ENCODE measurements at places on chromosomes 2 and 18.

- no peak for DNase-seq
These were observed 12.3 kb upstream of the CIB4 start for GRCh38 chr2:26653207-26654060.

- DNase-seq = no peak
These were observed 291.2 kb downstream of the RAD51AP2 start for GRCh38 chr2:17226941-17227490.

DNA sequence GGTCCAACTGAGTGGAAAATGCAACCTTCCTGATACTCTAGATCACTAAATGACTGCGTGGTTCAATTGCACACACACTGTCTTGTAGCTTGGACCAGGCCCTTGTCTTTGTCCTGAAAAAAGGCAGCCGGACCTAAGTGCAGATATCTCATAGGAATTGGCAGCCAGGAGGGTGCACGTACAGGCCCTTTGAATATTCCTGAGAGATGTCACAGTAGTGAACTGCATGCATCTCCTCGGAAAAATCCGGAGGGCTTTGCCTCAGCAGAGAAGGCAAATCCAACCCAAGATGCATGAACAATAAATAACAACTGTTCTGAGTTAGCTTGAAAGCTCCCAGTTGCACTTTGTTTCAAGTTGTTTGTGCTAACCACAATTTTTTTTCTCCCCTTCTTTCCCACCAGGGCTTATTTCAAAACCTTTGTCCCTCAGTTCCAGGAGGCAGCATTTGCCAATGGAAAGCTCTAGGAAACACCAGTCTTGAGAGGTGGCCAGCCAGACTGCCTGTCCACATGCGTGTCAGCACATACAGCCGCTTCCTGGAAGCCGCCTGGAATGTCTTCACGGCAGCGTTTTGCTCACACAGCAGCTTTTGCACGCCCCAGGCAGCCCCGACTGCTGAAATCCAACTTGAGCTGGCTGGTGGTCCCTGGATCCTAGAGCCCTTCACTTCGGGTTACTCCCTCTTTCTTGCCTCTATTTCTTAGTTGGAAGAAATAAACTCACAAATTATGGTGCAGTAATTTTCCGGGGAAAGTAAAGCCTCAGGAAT lies 54.4 kb upstream of the FOSL2 start:
- DNase-seq = no peak

GRCh38 chr2:215839309-215839708 lies 174.0 kb downstream of the MREG start:
- no peak for DNase-seq

- no peak for DNase-seq
These were observed 79.6 kb upstream of the UBXN4 start for GRCh38 chr2:135662088-135662487.

DNA sequence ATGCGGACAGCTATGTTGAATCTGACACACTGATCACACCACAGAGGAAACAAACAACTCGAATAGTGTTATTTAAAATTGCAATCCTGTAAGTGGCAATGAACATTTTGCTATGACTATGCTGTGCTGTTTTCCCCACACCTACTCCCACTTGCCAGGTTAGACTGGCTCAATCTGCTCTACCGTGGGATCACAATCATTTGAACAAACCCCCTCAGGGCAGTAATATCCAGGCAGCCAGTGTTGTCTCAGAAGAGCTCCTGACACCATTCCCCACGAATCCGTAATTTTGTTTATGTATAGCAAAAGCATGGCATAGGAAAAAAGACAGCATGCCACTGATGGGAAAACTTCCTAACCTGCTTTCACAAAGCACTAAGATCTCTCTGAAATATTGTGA lies 284.3 kb downstream of the ERBB4 start:
- DNase-seq = no peak

- no peak for DNase-seq
These were observed 6.2 kb downstream of the COPS8 start for GRCh38 chr2:237091779-237092436.

- peak; percentile 84 for DNase-seq
These were observed 939 bp downstream of the DOCK10 start for GRCh38 chr2:225041207-225041850.

DNA sequence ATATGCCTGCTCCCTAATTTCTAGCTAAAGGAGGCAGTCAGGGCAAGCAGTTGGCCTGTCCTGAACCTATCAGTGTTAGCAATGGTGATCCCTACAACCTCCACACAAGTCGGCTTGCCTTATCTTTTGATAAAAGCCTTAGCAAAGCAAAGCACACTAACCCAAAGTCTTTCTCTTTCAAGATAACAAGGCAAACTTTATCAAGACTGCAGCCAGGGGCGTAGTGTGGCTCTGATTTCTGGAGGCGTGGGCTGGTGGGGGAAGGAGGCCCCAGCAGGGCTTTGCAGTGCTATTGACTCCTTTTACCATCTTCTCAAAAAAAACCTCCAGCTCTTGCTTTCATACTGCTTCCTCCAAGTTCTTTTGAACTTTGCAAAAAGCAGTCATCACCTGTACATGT lies 40.2 kb upstream of the LAMA1 start:
- DNase-seq = no peak

GRCh38 chr2:234839285-234839684 lies 112.5 kb upstream of the SH3BP4 start:
- DNase-seq = no peak

GRCh38 chr2:187442378-187442777 lies 5.7 kb downstream of the CALCRL start:
- DNase-seq = no peak

GRCh38 chr18:61896757-61897156 lies 4.0 kb upstream of the RNF152 start:
- no peak for DNase-seq

DNA sequence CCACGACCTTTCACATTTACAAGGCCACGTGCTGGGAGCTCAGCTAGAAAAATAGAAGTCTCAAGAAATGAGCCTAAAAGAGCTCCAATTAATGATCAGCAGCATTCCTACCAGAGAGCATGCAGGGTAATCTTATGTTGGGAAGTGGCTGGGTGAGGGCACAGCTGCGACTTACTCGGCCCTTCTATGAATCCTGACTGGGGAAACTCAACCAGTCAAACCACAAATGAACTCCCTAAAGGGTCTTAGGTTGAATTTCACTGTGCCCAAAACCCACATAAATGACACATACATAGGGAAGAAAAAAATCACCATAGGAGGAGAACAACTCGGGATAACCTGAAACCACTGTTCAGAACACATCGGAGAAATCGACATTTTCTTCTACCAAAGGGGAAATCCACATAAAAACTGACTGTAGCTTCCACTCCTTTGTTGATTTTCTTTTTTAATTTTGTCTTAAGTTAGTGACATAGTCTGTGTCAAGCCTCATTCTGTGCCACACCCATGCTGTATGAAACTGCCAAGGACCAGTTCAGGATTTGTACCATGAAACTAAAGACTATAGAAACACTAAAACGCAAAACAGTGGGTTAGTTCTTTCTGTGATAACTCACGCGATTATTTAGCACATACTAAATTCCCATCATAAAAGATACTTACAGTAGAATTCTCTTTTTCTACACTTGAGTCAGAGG lies 54.7 kb downstream of the UXS1 start:
- no peak for DNase-seq

- DNase-seq = no peak
These were observed 626 bp upstream of the VIT start for GRCh38 chr2:36695746-36696415.

DNA sequence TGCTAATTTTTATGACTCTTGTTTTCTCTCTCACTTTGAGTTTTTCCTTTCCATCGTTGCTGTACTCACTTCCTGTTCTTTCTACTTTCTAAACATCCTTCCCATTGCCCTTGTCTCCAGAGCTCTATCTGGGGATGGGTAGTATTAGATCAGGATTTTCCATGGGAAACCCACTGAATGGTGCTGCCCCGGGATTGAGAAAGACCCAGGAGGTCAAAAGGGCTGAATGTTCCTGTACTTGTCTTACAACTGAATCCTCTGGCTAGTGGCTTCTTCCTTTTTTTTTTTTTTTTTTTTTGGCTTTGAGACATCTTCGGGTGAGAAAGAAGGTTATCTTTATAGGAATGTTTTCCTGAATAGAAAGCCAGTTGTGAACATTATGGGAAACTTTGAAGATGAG lies 364.8 kb upstream of the SLC14A2 start:
- no peak for DNase-seq

- no peak for DNase-seq
These were observed 35.2 kb downstream of the UXS1 start for GRCh38 chr2:106158871-106159270.

DNA sequence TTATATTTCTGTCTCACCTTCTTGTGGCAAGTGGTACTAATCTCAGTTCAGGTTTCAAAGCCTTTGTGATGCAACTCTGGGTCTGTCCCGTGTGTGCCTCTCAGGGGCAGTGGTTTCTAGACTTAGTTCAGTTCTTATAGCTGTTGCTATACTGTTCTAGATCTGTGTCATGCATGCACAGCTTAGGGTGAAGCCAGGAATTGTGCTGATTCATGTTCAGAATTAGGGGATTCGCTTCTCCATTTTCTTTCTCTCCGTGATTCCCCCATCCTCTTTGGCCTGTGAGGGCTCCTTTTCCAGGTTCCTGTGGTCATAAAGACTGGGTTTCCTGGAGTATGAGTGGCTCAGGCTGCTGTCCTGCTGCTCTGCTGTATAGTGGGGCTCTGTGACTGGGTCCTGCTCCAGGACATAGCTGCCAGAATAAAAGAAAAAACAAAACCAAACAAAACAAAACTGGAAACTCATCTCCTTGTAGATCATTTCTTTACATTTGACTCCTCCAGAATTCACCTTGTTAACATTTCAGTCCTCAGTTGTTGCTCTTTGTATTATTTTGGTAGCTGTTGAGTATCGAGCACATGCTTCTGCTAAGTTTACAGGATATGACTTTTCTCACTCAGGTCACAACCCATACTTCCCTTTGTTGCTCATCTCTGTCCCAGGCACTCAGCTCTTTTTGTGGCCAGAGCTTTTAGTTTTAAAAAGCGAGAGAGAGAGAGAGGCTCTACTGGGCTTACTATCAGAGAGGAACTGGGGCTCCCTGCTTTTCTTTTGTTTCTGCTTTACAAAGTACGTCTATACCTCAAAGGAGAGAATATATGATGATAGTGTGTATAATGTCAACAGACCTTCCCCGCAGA lies 34.2 kb downstream of the CERS6 start:
- DNase-seq = peak; percentile 59

DNA sequence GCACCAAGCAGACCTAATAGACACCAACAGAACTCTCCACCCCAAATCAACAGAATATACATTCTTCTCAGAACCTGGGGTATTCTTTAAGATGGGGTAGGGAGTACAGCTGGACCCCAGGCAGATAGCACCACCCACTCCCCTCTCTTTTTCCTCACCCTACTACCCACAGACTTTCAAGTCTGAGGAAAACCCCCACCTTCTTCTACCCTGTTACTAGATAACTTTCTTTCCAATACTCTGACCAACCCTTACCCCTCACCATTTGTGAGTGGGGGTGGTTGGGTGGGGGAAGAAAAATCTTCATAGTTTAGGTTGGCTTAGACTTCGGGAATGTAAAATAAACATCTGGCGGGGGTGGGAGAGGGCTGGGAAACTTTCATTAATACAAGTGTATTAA lies 20.3 kb upstream of the ZBTB14 start:
- no peak for DNase-seq

GRCh38 chr2:158667586-158667985 lies 127.5 kb upstream of the DAPL1 start:
- no peak for DNase-seq

GRCh38 chr18:11791131-11791530 lies 60.1 kb upstream of the CHMP1B start:
- DNase-seq = no peak

DNA sequence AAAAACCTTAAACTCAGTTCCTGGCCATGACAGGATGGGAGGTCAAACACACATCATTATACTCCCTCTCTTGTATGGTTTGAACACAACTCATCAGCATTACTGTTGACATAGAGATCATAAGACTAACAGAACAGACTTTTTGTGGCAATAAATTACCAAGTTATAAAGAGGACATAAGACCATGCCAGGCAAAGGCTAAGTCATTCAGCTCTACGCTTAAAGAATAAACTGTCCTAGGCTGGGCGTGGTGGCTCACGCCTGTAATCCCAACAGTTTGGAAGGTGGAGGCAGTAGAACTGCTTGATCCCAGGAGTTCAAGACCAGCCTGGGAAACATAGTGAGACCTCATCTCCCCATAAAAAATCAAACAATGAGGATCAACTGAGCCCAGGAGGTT lies 16.4 kb downstream of the NLRC4 start:
- DNase-seq = no peak

DNA sequence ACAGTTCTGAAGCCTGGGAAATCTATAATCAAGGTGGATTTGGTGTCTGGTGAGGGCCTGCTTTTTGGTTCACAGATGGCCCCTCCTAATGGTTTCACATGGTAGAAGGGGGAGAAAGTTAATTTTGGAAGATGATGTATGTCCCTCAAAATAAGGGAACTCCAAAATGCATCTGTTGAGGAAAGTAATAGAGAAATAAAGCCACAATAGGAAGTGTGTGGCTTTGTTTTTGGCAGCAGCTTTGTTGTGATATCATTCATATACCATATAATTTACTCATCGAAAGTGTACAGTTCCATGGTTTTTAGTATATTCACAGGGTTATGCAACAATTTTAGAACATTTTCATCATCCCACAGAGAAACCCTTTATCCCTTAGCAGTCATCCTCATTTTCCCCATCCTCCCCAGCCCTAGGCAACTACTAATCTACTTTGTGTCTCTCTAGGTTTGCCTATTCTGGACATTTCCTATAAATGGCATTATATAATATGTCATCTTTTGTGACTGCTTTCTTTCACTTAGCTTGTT lies 274.0 kb upstream of the FAM98A start:
- no peak for DNase-seq

- DNase-seq = no peak
These were observed 237.8 kb upstream of the RBMS1 start for GRCh38 chr2:160731415-160731814.

DNA sequence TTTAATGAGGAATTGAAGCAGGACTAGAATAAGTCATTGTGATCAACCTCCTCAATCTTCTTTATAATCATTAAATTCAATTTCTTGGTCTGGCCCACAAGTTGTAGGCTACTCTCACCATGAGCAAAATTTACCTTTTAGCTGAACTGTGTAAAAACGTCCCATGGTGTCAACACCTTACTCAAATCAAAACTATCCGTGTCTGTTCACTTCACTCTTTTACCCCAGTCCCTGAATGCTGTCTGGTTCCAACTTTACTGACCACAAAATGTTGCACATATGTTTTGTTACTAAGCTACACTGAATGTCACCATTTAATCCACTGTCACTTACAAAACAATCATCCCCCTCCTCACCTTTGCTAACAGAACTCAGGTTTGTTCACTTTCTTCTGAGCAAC lies 951.6 kb upstream of the SLC39A10 start:
- DNase-seq = no peak

GRCh38 chr2:121192576-121192975 lies 92.4 kb downstream of the TFCP2L1 start:
- DNase-seq = no peak

GRCh38 chr2:27264753-27265535 lies 2.1 kb upstream of the SLC30A3 start:
- DNase-seq = peak; percentile 85

GRCh38 chr18:11663439-11664029 lies 25.5 kb upstream of the GNAL start:
- no peak for DNase-seq

GRCh38 chr2:98347298-98348065 lies 1.2 kb downstream of the CNGA3 start:
- no peak for DNase-seq

GRCh38 chr18:44837482-44838180 lies 156.9 kb downstream of the SETBP1 start:
- no peak for DNase-seq

Data from GM20000 (cell line).